Lung microvascular endothelial cell (primary cell): ENCODE measurements at places on chromosomes 1 and 21. TPM values are rescaled to one million over a fixed set of nuclear protein-coding genes. Genes with fewer than 3 reads are reported as not detected.

Gene SLAMF9
- total RNA-seq: not detected in 2 replicates

Gene CLDN17
- not detected in 2 replicates for total RNA-seq

- peak; percentile 13 for DNase-seq
Measured at GRCh38 chr1:40740039-40740996, 43.3 kb upstream of the KCNQ4 start.

- DNase-seq: peak; percentile 77
Measured at GRCh38 chr1:115299266-115299665, 38.8 kb downstream of the NGF start.

- DNase-seq: no peak
Measured at GRCh38 chr1:107786203-107786845, 178.7 kb downstream of the VAV3 start.

DNA sequence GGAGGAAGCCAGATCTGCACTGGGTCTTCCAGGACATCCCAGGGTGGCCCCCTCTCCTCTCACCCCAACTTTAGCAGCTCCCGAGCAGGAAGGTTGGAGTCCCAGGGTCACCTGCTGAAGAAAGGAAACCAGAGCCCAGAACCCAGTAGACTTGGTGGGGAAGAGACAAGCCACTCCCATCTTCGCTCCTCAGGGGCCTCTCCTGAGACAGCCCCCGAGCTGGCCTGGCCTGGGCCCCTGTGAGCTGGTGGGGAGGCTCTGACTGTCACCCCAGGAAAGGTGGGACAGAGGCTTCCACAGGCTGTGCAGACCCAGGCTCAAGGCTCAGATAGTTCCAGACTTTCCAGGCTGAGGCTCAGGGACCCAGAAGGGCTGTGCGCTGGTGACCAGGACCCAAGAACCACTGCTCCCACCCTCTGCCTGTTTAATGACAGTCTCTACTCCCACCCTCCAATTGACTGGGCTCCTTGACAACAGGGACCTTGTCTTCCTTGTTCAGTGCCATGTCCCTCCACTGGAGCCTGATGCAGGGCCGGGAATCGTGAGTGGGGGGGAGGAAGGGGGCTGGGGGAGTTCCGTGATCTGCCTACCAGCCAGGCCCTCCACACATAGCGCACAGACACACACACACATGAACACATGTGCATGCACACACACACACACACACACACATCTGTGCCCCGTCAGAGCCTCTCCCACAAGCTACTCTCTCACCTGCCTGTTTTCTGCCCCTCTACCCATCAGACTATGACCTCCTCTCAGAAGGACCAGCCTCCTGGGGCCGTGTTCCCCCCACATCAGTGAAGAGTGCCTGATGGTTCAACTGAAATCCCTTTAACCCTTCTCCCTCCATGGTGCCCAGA is 401.2 kb downstream of the MATN1 start:
- DNase-seq: no peak

DNA sequence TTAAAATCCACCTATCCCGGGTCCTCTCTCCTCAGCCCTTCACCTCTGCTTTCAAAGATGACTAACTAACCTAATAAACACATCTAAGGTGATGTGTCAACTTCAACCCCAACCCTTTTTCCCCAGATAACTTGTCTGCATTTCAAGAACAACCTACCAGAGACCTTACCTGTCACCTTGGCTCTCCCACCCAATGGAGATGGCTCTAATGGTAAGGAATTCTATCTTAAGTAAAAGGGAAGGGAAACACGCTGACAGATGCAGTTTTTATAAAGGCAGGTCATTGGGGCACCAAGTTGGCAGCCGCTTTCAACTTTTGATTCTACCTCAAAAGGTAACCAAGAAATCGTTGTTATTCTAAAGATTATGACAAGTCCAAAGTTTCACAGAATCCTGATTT is 37.6 kb downstream of the MRPL39 start:
- no peak for DNase-seq

DNA sequence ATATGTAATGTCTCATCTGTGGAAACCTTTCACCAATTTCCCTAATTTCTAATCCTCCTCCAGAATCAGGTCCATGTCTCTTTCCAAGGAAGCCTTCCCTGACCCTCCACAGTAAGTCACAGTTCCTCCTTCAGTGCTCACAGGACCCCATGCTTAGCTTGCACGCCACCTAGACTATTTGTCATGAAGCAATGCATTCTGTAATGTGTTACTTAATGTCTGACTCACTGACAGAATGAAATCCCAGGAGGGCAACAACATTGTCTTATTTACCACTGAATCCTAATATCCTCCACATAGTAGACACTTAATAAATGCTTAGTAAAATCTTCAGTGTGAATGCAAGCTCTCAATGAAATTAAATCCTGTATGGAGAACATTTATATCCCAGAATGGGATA is 245.9 kb upstream of the PLD5 start:
- no peak for DNase-seq

GRCh38 chr21:45228171-45228641 is 59.5 kb downstream of the POFUT2 start:
- peak; percentile 77 for DNase-seq

DNA sequence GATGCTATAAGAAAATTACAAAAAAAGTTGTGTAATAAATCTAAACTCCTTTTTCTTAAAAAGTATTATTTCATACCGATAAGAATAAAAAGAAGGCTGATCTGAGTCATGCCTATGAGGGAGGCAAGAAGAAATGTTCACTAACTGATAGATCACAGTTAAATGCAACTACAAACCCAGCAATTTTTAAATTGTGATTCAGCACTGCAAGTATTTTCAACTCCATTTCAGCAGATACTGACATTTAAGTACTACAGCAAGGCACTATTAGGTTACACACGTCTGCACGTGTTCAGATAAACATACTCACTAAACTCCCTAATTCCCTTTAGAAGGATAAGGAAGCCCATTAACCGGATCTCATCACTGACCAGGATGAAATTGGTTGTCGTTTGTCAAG is 213.3 kb upstream of the ZRANB2 start:
- DNase-seq: no peak

- DNase-seq: no peak
Measured at GRCh38 chr1:3899754-3900149, 320 bp downstream of the C1orf174 start.

DNA sequence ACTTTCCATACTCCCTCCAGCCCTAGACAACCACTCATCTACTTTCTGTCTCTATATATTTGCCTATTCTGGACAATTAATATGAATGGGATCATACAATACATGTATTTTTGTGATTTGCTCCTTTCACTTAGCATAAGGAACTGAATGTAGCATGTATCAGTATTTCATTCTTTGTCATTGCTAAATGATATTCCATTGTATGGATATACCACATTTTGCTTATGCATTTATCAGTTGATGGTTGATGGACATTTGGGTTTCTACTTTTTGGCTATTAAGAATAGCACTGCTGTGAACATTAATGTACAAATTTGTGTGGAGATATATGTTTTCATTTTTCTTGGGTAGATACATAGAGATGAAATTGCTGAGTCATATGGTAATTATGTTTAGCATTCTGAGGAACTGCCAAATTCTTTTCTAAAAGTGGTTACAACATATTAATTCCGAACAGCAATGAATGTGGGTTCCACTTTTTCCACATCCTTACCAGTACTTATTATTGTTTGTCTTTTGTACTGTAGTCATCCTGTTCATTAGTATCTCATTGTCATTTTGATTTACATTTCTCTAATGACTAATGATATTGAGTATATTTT is 121.0 kb downstream of the LRRC40 start:
- DNase-seq: no peak

GRCh38 chr1:186865253-186865652 is 36.5 kb downstream of the PLA2G4A start:
- DNase-seq: no peak

GRCh38 chr1:41545996-41546832 is 61.7 kb upstream of the EDN2 start:
- DNase-seq: no peak

- DNase-seq: no peak
Measured at GRCh38 chr21:42523941-42524340, 10.3 kb downstream of the SLC37A1 start.

DNA sequence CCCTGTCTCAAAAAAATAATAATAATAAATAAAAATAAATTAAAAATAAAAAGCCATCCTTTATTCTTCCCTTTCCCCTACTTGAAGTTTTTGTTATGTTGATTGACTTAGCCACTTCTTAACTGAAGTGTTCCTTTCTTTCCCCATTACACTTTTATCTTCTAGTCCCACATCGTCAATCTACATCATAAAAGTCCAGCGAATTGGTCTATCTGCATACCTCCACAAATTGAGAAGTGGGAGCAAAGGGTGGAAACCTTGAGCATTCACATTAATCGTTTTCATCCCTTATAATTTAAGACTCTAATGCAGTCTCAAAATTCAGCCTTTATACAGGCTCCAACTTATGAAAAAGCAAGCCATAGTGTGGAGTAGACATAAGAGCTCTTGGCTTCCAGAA is 6.5 kb upstream of the ZYG11A start:
- no peak for DNase-seq

DNA sequence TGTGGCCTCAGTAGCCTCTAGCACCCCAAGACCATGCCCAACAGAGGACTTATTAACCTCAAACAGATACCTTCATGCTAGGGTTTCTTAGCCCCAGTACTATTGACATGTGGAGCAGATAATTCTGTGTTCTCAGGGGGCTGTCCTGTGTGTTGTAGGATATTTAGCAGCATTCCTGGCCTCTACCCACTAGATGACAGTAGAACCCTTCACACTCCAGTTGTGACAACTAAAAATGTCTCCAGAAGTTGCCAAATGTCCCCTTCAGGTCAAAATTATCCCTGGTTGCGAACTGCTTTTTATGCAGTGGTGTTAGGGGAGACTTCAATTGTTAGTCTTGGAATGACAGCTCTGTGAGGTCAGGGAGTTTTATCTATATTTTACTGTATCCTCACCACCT is 8.1 kb downstream of the KAZN start:
- no peak for DNase-seq

- no peak for DNase-seq
Measured at GRCh38 chr1:203017692-203018091, 8.6 kb upstream of the PPFIA4 start.

- no peak for DNase-seq
Measured at GRCh38 chr1:72601035-72601674, 318.8 kb upstream of the NEGR1 start.

DNA sequence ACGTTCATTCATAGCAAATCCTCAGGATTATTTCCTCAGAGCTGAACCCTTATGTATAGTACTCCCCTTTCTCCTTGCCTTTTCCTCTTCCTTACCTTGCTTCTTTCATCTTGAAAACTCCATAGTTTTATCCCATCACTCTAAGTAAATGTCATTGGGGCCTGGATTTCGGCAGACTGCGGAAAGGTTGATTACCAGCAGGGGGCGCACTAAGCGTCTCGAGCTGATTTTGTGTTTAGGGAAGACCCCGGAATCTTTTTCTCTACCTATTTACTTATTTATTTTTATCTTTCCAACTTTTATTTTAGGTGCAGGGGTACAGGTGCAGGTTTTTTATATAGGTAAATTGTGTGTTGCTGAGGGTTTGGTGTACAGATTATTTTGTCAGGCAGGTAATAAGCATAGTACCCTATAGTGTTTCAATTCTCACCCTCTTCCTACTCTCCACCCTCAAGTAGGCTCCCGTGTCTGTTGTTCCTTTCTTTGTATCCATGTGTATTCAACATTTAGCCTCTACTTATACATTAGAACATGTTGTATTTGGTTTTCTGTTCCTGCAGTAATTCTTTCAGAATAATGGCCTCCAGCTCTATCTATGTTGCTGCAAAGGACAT is 11.4 kb upstream of the MTARC1 start:
- DNase-seq: peak; percentile 62

DNA sequence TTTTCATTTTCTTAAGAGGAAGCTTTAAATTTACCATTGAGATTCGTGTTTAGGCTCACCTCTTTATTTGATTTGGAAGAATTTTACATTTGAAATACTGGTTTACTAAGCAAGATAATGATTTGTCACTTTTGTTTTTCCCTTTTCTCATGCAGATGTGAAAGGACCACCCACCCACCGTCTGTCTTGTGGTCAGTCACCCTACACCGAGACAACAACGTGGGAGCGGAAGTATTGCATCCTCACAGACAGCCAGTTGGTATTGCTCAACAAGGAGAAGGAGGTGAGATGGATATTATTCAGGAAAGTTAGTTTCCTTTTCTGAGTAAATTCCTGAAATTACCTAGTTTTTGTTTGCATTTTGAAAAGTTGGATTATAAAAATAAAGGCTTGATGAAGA is 189.5 kb downstream of the RASAL2 start:
- no peak for DNase-seq
